Colonic mucosa (tissue), 4 donors: ENCODE measurements at places on chromosomes 2 and 18. TPM values are rescaled to one million over a fixed set of nuclear protein-coding genes. Genes with fewer than 3 reads are reported as not detected.

DNA sequence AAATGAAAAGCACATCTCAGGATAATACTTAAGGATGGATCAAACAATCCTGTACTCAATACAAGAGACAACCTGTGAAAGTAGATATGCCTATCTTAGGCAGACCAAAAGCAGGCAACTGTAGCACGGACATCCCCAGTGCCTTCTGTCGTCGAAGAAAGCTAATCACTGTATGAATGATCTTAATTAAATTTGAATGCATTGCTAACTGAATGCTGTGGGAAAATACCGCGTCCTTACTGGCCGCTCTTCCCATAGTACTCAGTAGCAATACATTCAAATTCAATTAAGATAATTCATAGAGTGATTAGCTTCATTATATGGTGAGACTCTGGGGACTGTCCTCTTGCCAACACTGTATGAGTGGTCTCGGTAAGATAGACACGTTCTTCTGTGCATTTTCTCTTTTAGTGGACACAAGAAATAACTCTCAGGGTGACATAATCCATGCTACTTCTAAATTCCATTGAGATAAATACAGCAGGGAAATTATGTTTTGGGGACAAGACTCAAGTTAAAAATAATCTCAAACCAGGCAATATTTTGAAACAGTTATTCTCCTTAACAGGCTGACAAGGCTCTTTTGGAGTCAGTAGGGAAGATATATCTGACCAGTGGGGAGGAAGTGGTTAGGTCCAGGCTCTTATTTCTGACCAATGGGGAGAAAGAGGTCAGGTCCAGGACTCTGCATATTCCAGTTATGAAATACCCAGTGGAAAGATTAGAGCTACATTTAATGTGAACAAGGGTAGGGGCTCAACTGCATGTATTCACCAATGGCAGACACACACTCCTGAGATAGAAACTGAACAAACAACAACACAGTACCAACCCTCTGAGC is 97.3 kb downstream of the DOCK10 start:
- H3K4me1 ChIP-seq = peaks cover 4% of the 10 kb centered on the region
- DNase-seq = no peak
- no peaks in the 10 kb centered on the region for H3K36me3 ChIP-seq
- H3K27ac ChIP-seq = no peak overlapping the region
- H3K4me3 ChIP-seq = peak overlapping the region; percentile 10
- H3K27me3 ChIP-seq = no peaks in the 10 kb centered on the region

- no peaks in the 10 kb centered on the region for H3K4me1 ChIP-seq
- no peaks in the 10 kb centered on the region for H3K27me3 ChIP-seq
- no peak overlapping the region for H3K27ac ChIP-seq
- H3K4me3 ChIP-seq = no peak overlapping the region
- no peak for DNase-seq
These were observed 239.5 kb upstream of the REV1 start for GRCh38 chr2:99729104-99730025.

DNA sequence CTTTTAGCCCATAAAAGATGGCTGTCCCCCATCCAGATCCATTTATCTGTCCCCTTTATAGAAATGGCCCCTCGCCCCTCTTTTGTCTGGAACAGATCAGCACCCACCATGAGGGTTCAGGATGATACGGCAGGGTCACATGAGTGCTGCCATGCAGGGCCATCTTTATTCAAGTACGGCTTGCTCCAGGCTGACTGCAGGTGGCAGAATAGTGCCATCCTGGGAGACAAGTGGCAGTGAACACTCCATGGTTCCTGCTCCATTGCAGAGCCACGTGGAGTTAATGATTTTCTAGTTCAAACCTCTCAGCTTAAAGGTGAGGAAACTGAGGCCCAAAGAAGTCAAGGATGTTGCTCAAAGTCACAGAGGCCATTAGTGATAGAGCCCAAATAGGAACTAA is 180.6 kb downstream of the CLIP4 start:
- DNase-seq = no peak
- no peaks in the 10 kb centered on the region for H3K27me3 ChIP-seq
- H3K27ac ChIP-seq = no peak overlapping the region
- H3K4me3 ChIP-seq = no peak overlapping the region
- H3K36me3 ChIP-seq = no peaks in the 10 kb centered on the region

DNA sequence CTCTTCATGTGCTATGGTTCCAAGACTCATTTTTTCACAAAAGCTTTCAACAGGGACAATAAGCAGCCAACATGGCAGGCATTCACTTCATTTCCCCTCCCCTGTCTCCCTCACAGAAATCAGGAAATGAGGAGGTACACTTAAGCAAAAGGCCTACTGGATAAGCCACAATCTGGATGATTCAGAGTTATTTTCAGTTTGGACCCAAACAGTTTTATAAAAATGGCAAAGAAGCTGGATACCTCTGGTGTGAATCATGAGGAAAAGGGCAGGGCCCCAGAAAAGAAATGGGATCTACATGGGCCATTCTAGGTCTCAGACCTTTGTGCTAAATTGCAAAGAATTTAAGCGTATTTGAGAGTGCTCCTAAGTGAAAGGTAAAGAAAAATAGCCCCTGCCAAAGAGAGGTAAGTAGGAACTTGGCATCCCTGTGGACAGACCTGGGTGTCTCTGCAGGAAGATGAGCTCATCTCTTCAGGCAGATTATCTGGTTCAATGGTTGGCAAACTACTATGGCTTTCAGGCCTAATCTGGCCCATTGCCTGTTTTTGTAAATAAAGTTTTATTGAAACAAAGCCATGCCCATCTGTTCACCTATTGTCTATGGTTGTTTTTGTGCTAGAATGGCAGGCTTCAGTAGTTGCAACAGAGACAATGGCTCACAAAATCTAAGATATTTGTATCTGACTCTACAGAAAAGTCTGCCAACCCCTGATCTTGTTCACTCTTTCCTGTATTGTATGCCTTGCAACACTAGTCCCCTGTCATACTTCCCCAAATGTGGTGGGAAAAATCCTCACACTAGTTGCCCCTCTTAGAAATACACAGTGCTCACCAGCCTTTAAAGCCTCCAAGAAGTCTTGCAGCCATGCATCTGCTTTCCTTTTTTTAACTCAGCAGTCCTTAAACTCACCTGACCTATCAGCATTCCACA is 315.0 kb downstream of the ALK start:
- H3K4me3 ChIP-seq = no peak overlapping the region
- no peak for DNase-seq
- no peaks in the 10 kb centered on the region for H3K36me3 ChIP-seq
- no peak overlapping the region for H3K27ac ChIP-seq
- no peaks in the 10 kb centered on the region for H3K27me3 ChIP-seq

- DNase-seq = no peak
- no peak overlapping the region for H3K4me3 ChIP-seq
- H3K4me1 ChIP-seq = no peaks in the 10 kb centered on the region
- H3K27me3 ChIP-seq = no peaks in the 10 kb centered on the region
These were observed 607.4 kb downstream of the CBLN2 start for GRCh38 chr18:71936744-71937143.

DNA sequence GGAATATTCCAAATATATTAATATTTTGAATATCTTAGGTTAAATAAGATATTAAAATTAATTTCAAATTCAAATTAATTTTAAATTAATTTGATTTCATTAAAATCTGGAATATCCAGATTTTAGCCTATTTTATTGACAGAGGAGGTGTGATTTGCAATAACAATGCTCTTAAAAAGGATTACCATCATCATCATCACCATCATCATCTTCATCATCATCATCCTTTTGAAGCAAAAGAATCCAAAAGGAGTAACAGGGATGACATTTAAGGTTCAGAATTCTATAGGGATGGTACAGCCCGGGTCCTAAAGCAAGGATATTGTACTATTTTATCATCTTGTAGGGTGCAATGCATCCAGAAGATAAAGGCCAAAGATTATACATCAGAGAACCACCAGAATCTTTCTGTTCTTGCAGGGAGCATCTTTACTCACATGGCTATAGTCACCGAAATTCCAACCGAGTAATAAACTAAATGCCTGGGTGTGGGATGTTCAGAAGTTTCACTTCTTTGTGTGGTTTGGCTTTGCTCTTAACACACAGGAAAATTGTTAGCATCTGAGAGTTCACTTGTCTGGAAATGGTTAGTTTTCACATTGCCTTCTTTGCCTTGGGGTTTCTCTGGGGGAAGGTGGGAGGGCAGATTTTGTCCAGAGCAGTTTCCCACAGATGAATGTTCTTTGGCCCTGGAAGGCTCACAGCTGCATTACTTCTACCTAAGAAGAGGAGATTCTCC is 99.1 kb upstream of the ITGA6 start:
- DNase-seq = no peak
- no peak overlapping the region for H3K27ac ChIP-seq
- H3K27me3 ChIP-seq = no peaks in the 10 kb centered on the region
- H3K4me3 ChIP-seq = no peak overlapping the region
- H3K4me1 ChIP-seq = peaks cover 6% of the 10 kb centered on the region
- H3K36me3 ChIP-seq = no peaks in the 10 kb centered on the region

DNA sequence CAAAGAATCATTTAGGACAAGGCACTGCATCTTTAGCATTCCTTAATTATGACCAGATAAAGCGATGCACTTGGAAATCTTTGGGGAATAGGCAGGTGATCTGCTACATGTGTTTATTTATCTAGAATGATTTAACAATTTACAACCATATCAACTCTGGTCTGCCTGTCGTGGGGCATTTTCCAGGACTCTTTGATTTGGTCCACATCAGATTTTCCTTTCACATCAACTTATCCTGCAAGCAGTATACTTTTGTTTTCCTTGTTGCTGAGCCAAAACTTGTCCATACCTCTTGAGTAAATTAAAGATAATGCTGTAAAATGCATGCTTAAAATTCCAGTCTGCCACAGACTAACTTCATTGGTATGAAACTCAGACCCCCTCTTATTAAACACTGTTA is 312.4 kb upstream of the TCF4 start:
- H3K4me1 ChIP-seq = no peaks in the 10 kb centered on the region
- DNase-seq = no peak
- H3K4me3 ChIP-seq = no peak overlapping the region
- no peak overlapping the region for H3K27ac ChIP-seq
- no peaks in the 10 kb centered on the region for H3K36me3 ChIP-seq

- H3K4me3 ChIP-seq = no peak overlapping the region
- no peaks in the 10 kb centered on the region for H3K36me3 ChIP-seq
- DNase-seq = no peak
- no peaks in the 10 kb centered on the region for H3K27me3 ChIP-seq
- H3K4me1 ChIP-seq = no peaks in the 10 kb centered on the region
These were observed 141.7 kb downstream of the RTN4 start for GRCh38 chr2:54908591-54908990.

GRCh38 chr18:79952996-79953559 is 1.6 kb upstream of the SLC66A2 start:
- H3K4me3 ChIP-seq = no peak overlapping the region
- H3K4me1 ChIP-seq = peaks cover 7% of the 10 kb centered on the region
- peak; percentile 69 for DNase-seq
- no peaks in the 10 kb centered on the region for H3K36me3 ChIP-seq

DNA sequence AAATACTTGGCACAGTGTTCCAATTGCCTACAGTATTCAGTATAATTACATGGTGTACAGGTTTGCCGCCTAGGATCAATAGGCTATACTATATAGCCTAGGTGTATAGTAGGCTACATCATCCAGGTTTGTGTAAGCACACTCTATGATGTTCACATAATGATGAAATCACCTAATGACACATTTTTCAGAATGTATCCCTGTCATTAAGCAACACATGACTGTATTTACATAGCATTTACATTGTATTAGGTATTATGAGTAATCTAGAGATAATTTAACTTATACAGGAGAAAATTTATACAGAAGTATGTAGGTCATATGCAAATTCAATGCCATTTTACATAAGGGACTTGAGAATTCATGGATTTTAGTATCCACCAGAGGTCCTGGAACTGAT is 35.4 kb downstream of the SCN7A start:
- H3K4me1 ChIP-seq = no peaks in the 10 kb centered on the region
- no peak overlapping the region for H3K4me3 ChIP-seq
- no peaks in the 10 kb centered on the region for H3K27me3 ChIP-seq

DNA sequence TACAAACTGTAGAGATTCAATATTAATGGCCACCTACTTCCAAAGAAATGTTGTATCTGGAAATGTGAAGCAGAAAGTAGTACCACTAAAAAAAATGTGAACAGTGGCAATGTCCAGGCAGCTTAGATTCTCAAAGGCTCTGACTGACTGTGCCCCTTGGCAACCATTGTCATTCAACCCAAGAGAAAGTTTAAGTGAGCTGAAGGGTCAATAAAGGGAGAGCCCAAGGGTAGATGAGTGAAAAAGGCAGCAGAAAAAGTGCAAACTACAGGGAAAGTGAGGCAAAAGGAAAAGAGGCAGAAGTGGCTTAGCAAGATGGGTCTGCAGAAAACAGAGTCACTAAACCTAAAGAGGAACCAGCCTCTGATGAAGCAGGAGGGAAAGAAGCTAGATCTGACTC is 802.9 kb downstream of the CPS1 start:
- H3K4me3 ChIP-seq = no peak overlapping the region
- no peaks in the 10 kb centered on the region for H3K4me1 ChIP-seq
- H3K27ac ChIP-seq = no peak overlapping the region
- no peaks in the 10 kb centered on the region for H3K36me3 ChIP-seq
- DNase-seq = no peak

GRCh38 chr18:49933530-49934128 is 120.3 kb upstream of the ACAA2 start:
- H3K36me3 ChIP-seq = no peaks in the 10 kb centered on the region
- no peak overlapping the region for H3K27ac ChIP-seq
- H3K27me3 ChIP-seq = no peaks in the 10 kb centered on the region
- no peak overlapping the region for H3K4me3 ChIP-seq
- no peaks in the 10 kb centered on the region for H3K4me1 ChIP-seq

- DNase-seq = no peak
- no peak overlapping the region for H3K27ac ChIP-seq
- H3K4me3 ChIP-seq = no peak overlapping the region
- no peaks in the 10 kb centered on the region for H3K4me1 ChIP-seq
- H3K27me3 ChIP-seq = no peaks in the 10 kb centered on the region
These were observed 55.7 kb downstream of the NPAS2 start for GRCh38 chr2:100875516-100876230.

DNA sequence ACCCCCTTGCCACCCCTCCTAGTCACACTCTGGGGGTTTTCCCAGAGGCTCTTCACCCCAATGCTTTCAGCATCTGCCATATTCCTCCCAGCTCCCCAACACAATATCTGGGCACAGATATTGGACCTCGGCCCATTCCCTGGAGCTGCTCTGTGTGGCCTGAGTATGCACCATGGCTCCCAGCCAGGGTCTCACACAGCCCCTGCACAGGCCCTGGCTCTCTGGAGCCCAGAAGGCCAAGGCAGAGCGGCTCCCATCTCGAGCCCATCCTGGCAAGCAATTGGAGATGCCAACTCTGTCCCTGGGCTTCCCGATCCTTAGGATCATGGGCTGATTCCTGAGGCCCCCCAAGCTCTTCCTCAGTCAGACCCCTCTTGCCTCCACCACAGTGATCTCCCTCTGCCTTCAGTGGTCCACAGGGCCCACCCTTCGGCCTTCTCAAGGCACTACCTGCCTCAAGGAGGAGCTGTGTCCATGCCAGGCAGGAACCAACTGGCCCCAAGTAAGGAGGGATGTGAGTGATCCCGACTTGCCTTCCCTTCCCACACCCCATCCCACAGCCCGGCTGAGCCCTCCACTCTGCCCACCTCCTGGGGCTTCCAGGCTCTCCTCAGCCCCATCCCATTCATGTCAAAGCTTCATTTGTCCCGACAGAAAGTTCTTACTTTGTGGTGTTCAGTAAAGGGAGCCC is 62.7 kb downstream of the ADD2 start:
- no peaks in the 10 kb centered on the region for H3K4me1 ChIP-seq
- H3K4me3 ChIP-seq = no peak overlapping the region
- no peaks in the 10 kb centered on the region for H3K36me3 ChIP-seq
- no peak overlapping the region for H3K27ac ChIP-seq

Gene VWC2L
- total RNA-seq = not detected

Gene ARHGAP15
- 1.6 TPM for total RNA-seq

Gene CCDC178
- not detected for total RNA-seq

Gene CPO
- not detected for total RNA-seq

Gene AOX1
- 2.9 TPM for total RNA-seq

Gene ASTL
- 0.82 TPM for total RNA-seq

Gene MTIF2
- 49.9 TPM for total RNA-seq

Gene ASB18
- not detected for total RNA-seq

Gene PPP1R1C
- not detected for total RNA-seq

Gene QPCT
- total RNA-seq = 10.7 TPM
